Right forelimb (tissue), 1 donor: ENCODE measurements at places on chromosomes 1 and 21.

DNA sequence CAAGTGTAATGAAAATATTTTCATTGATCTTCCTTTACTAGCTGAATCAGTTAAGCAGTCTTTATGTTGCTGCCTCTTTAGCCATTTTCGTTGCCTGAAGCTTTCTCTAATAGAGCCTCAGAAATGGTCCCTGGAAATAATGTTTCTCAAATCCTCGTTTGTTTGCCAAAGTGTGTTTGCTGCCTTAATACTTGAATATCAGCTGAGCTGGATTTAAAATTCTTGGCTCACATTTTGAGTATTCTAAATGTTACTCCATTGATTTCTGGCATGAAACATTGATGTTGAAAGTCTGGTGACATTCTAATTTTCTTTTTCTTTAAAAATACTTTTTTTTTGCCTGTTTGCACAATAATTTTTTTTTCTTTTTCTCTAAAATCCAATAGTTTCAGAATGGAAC is 84.6 kb upstream of the SERBP1 start:
- DNase-seq, result no peak

DNA sequence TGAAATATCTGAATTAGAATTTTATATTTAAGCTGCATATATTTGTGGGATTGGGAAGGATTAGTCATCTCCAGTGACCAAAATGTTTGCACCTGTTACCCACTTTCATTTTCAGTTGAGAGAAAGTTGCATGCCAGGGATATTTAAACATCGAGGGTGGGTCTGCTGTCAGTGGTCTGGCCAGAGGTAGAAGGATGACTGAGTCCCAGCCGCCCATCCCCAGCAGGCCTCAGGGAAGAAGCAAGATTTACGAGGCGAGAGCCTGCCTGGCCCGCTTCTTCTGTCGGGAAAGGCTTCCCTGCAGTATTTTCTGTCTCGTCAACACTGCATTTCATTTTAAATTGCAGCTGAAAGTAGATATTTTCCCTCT is 1.4 kb upstream of the MAN1C1 start:
- no peak for DNase-seq

GRCh38 chr1:161096015-161096414 is 2.1 kb upstream of the KLHDC9 start:
- no peak for DNase-seq

- DNase-seq, result no peak
Measured at GRCh38 chr21:27820342-27820741, 853.5 kb upstream of the ADAMTS5 start.

- DNase-seq, result no peak
Measured at GRCh38 chr1:14282707-14283106, 315.8 kb upstream of the KAZN start.

GRCh38 chr21:45876381-45877170 is 105.0 kb upstream of the COL6A1 start:
- DNase-seq, result no peak

DNA sequence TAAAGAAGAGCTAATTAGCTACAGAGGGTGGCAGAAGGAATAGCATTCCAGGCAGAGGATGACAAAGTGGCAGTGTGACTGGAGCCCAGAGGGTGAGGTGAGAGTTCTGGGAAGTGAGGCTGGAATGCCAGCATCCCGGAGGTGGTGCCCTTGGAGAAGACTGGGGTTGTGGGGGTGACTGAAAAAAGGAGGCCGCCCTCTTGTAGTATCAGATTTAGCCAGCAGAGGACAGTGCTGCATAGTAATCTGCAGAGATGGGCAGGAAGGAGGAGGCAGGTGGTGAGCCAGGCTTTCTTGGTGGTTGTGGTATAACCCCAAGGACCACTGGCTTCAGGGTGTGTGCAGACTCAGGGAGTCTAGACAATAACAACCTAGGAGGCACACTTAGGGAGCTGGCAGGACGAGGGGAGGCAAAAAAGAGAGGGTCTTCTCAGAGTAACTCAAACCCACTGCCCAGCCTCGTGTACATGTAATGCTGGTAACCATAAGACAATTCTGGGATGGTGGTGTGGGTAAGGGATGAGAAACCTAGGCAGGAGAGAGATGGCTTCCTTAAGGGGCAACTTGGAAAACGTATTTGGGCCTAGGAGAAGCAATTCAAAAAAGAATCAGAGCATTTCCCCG is 30.5 kb downstream of the MROH7 start:
- DNase-seq, result no peak

DNA sequence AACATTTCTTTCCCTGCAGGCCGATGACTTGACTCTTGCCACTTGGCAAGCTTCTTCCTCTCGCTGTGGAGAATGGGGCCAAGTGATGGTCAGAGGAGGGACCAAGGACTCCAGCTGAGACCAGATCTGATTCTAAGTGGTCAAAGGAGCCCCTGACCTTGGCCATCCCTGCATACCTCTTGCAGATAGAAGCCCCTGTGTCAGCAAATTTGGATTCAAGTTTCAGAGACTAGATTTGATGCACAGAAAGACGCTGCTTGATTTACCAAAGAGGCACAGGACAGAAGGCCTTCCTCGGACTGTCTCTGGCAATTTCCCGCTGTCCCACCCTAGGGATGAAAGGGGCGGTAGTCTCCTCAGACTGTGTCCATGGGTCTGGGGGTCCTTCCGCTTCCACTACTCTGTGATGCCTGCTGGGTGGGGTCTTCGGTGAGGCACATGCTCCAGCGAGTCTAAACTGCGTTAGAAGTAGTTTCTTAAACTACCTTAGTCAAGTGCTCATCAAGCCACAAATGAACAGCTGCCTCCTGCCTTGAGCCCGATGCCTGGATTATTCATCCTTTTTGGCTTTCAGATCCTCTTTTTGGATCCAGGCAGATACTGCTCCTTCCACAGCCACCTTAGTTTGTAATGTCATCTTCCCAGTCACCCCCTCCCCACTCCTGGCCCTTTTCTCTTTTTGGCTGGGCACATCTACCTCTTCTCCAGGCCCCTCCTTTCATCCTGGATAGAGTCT is 31.8 kb upstream of the RBM15 start:
- DNase-seq, result no peak

- no peak for DNase-seq
Measured at GRCh38 chr21:36929622-36930021, 36.8 kb downstream of the HLCS start.

DNA sequence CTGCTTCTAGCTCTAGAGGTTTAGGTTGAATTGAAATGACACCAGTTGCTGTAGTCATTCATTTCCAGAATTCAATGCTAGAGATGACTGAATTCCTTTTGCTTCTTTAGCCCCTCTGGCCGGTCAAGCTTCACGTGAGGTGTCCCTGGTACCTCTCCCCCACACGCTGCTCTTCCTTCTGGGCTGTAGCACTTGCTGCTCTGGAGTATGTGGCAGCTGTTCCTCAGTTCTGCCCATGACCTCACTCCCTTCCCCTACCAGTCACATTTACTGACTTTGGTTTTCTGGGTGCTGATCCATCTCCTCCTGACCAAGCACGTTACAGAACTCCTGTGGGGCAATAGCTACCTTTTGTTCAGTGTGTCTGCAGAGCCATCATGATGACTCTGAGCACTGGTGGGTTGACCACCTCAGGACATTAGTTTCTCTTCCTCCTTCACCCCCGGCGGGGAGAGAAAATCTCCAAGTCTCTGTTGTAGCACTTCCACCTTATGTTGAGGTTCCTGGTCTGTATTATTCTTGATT is 128.1 kb downstream of the HHAT start:
- DNase-seq, result no peak

GRCh38 chr1:212560933-212561460 is 47.6 kb upstream of the ATF3 start:
- DNase-seq, result no peak

GRCh38 chr1:235990330-235990795 is 74.5 kb downstream of the NID1 start:
- no peak for DNase-seq

- no peak for DNase-seq
Measured at GRCh38 chr1:2019172-2019543, at the start of gene GABRD. TSS of gene GABRD (plus strand) at chr1:2019345. CDS start at chr1:2019424, 79 bp downstream.

- DNase-seq, result no peak
Measured at GRCh38 chr1:205963352-205964155, 20.3 kb upstream of the SLC26A9 start.

- no peak for DNase-seq
Measured at GRCh38 chr1:229756666-229757065, 130.6 kb downstream of the URB2 start.

- no peak for DNase-seq
Measured at GRCh38 chr1:57796616-57797015, 372.8 kb upstream of the DAB1 start.

DNA sequence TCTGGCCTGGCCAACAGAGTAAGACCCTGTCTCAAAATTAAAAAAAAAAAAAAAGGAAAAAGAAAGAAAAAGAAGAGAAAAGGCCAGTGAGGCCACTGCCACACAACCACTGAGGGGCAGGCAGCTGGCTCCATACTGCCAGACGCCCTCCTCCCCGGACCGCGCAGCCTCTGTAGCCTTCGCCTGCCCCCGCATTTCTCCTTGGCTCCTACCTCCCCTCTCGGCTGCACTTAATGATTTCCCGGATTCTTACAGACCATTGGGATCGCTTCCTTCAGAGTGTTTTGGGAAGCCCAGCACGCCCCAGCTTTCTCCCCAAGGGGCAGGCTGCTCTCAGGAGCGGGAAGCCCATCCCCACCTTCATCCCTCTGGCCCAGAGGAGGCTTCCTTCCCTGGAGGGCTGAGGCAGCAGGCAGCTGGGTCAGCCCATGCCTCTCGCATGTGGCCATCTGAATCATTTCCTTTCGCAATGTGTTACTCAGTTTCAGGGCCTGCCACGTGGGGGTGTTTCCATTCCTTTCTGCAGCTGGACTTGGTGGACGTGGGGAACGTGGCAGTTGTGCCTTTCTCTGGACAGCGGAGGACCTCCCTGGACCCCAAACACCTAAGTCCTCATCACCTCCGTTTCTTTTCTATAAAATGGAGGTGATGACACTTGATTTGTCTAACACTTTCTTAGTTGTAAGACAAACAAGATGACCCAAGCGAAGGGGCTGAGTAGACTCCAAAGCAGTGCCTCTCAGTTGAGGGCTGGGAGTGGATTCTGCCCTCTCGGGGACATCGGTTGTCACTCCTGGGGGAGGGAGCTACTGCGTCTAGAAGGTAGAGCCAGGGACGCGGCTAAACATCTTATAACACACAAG is 2.3 kb downstream of the SLC2A5 start:
- DNase-seq, result no peak

GRCh38 chr1:2591581-2592261 is 5.1 kb downstream of the PRXL2B start:
- DNase-seq, result peak; percentile 18

GRCh38 chr1:47532921-47533792 is 95.3 kb downstream of the FOXD2 start:
- peak; percentile 82 for DNase-seq

- DNase-seq, result no peak
Measured at GRCh38 chr1:59674595-59674994, 140.2 kb upstream of the HOOK1 start.

GRCh38 chr1:7298749-7299151 is 472.3 kb upstream of the VAMP3 start:
- DNase-seq, result no peak

DNA sequence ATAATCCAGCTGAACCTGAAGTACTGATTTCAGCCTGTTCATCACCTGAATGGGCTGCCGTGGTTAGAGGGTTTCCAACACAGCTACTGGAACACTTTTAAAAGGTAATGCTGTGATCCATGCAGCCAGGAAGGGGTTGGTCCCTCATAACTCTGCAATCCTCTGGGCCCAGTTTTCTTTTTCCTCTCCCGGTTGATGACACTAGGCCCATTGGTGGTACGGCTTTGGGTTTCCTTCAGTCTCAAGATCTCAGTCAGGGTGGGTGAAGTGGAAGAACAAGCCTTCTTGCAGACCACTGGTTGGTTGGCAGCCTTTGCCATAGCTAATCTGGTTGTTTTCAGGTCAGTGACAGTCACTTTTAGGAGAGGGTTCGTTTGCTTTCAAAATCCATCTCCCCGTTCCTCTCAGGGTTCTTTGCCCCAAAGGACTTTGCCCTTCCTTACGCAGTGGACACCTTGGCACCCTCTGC is 502 bp upstream of the SLC35A3 start:
- no peak for DNase-seq

DNA sequence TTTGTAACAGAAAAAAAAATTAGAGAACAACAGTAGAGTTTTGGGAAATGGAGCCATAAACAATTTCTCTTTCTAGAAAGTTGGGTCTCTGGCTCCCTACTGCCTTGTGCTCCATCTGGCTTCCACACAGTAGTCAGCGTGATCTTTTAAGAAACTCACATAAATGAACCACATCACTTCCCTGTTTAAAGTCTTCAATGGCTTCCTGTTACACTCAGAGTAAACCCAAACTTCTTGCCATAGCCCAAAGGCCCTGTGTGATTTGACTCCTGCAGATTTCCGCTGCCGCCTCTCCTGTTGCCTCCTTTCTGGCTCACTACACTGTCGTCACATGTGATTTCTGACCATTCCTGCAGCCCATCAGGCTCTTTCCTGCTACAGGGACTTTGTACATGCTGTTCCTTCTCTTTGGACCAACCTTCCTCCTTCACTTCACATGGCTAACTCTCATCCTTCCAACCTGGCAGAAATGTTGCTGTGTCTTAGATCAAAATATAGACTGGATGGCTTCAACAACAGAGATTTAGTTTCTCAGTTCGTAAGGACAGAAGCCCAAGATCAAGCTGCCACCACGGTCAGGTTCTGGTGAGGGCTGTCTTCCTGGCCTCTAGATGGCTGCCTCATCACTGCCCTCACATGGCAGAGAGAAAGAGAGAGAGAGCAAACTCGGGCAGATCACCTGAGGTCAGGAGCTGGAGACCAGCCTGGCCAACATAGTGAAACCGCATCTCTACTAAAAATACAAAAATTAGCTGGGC is 34.0 kb downstream of the OPRD1 start:
- no peak for DNase-seq

DNA sequence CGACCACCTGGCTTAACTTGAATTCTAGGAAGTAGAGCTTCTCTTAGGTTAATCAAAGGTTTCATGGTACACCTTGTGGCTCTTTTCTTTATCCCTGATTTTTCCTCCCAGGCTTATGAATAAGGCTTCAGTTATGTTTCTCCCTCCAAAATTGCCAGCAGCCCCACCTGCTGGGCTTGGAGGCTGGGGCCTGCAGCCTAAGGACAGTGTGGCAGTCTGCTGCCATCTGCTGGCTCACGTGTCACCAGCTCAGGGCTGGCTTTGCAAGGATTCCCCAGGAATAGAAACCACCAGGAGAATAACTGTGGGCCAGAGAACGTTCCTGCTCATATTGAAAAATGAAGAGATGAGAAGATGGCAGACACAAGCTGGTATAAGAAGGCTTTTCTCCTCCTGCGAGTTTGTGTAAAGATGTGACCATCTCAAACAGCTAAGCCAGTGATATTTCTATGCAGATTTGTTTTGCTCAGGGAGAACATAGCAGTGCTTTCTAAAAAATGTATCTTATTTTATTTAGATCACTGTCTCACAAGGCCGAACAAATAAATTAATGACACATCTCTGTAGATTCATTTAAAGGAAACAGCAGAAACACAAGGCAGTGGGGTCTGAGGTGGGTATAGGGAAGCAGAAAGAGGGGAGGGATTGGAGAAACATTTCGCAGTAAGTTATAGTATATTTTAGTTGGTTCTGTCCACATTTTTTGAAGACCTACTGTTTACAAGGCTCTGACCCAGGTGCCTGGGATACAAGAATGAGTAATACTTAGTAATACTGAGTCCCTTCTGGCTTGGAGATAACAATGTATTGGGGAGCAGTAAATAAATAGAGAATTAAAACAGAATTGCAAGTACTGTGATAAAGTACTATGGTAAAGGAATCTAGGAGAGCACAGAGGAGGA is 291.1 kb upstream of the SGIP1 start:
- DNase-seq, result peak; percentile 89

- DNase-seq, result no peak
Measured at GRCh38 chr1:27648602-27649305, 13.8 kb upstream of the FGR start.
